ENCODE measurements at places on chromosomes 7 and 10.

- DNase-seq = no peak
These were observed 667.7 kb downstream of the SUGCT start for GRCh38 chr7:40802497-40802896.

DNA sequence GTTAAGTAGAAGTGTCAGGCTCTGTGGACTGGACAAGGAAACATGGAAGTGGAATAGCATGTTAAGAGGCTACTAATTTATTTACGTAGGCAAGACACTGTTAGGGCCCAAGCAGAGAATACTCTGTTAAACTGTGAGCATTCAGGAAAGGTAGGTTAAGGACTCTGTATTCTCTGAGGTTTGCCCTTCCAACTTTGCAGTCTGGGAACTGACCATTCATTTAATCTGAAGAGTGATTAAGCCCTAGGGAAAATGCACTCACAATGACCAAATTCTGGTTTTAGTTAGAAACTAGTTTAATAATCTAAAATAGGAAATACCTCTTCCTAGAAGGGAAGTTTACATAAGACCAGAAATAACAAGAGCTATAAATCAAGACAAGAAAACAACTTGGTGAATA is 266.6 kb downstream of the SUGCT start:
- no peak for DNase-seq

DNA sequence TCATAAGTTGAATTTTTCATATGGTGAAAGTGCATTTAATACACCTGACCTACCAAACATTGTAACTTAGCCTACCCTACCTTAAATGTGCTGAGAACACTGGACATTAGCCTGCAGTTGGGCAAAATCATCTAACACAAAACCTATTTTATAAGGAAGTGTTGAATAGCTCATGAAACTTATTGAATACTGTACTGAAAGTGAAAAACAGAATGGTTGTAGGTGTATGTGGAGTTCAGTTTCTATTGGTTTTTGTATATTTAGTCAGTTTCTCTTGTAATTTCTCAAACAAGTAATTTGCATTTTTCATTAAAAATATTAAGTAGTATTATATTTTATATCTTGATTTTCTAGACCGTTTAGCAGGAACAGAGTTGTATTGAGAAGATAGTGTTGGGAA is 15.3 kb downstream of the CCDC7 start:
- DNase-seq = no peak

DNA sequence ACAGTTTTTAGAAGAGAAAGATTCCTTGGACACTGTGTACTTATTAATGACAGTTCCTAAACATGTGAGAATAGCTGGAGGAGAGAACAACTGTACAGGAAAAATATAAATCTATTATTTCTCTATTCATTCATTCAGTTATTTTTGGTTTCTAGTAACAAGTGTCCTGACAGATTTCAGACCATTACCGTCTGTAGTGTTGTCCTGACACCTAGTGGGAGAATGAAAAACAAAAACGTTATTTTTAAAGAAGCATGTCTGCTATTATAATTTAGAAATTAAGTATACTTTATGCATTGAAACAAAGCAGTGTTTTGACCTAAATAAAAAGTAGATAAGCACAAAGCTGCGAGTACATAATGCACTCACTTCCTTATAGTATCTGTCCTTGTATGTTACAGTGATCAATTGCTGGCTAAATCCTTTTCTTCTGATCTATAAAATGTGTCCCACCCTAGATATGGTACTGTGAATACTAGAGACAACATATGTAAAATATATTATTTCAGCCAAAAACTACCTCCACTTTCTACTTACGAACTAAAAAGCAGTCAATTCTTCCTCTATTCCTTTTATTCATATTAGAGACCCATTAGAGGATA is 575.6 kb downstream of the ARL4A start:
- DNase-seq = no peak

- DNase-seq = no peak
These were observed 327.4 kb downstream of the SORCS1 start for GRCh38 chr10:106836933-106837663.

GRCh38 chr10:108360187-108360586 is 1195.7 kb upstream of the SORCS1 start:
- DNase-seq = no peak

DNA sequence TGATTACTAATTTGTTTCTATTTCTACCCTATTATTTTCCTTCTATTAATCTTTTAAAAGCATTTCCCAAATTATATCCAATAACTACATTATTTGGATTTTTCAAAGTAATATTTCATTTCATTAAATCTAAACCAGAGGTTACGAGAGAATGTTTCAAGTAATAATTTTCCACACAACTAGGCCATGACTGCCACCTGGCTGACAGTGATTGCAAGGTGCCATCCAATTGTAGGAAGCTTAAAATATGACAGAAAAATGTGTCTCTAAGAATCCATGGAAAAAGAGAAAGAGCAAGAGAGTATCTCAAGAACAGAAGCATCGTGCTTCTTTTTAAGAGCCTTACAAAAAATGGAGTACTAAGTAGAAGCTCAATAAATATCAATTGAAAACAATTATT is 48.7 kb downstream of the TPK1 start:
- no peak for DNase-seq

DNA sequence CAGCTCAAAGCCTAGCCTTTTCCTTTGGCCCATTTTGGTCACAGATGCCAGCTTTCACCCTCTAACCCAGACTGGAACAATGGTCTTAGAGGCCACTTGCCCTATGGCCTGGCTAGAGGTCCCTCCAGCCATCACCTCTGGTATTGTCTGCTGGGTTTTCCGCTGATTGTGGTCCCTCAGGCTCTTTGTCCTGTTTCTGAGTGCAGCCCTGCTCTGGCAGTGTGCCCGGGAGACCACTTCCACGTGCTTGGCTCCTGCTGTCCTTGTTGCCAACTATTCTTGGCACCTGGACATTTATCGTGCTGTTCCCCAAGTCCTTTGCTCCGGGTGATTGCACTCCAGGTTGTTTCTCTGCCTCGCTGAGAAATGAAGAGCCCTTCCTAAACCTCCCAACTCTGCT is 53.3 kb upstream of the FAM180A start:
- DNase-seq = no peak

DNA sequence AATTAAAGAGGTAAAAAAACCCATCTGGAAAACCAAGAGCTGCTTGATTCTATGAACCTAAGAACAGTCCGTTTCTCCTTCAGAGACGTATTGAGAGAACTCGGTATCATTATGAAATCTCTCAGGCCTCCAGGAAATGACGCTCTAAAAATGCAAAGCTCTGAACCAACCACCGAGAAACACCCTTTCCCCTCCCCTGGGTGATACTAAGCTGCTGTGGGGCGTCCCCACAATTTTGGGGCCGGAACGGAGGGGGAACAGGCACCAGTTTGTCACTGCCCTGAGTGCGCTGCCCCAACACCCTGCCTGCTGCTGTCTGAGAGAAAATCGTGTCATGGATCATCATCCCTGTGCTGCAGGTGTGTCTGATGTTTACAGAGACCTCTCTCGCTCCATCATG is 509.5 kb downstream of the DNAJB6 start:
- DNase-seq = no peak

- DNase-seq = no peak
These were observed 98.2 kb upstream of the BMPER start for GRCh38 chr7:33807155-33807530.

DNA sequence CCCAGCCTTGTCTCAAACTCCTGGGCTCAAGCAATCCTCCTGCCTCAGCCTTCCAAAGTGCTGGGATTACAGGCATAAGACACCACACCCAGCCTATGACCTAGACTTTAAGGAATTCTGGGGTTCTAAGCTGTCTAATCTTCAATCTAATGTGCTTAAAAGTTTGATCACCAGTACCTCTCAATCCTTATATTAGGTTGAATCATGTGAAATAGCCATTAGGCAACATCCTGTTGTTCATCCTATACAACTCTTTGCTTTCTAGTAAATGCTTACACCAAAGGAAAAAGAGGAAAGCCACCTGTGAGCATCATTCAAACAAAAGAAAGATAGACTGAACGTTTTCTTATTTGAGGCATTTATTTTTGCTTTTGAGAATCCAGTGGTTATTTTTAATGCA is 56.0 kb downstream of the ATOH7 start:
- no peak for DNase-seq

DNA sequence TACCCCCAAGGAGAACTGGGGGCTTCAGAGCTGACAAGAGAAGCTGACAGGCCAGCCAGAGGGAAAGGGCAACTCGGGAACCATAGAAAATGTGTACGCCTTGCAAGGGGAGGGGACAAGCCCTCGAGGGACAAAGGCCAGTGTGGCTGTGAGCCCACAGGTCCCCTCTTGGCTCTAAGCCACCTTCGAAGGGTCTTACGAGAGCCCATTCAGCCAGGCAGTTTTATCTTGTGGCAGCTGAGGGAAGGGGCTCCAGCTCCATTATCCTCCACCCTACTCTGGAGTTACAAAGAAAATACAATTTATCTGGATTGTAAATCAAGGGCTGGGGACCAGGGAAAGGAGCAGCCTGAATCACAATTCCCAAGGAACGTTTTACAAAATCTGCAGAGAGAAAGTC is 159.5 kb upstream of the ZMIZ1 start:
- no peak for DNase-seq

DNA sequence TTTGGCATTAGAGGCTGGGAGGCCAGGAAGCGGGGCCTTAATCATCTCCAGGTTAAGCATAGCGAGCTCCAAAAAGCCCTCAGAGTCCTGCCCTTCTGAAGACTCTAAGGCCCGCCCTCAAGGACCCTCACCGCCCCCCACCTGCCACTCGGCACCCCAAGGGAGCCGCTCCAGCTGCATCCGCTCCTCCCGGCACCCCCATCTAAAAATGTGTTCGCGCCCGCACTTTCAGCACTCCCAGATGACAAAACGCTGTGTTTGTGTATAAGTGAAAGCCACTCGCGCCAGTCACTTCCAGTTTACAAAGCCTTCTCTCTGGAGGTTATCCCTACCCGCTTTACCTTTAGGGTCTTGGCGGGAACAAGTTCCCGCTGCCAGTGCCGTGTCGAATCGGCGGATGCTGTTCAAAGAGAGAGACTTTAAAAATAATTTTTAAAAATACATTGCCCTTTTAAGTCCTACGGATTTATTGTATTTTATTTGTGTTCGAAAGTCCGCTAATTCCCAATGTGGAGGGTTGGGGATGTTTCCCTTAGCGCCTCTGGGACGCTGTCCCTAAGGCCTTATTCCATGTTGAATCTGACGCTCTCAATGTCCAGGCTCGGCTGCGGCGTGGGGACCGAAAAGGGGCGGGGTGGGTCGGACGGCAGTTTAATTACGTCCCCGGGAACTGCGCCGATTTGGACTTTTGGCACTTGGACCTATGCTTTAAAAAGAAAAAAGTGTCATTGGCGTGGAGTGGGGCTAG is at the start of the genes DCLRE1A and NHLRC2:
DCLRE1A (minus strand) TSS at position 70 of the 748 bp plus-strand sequence. CDS start 900 bp downstream, outside the sequence.
NHLRC2 (plus strand) TSS at position 649 of the 748 bp plus-strand sequence. CDS start 212 bp downstream, outside the sequence.
- peak; percentile 69 for DNase-seq

GRCh38 chr10:21032587-21033319 is 135.6 kb upstream of the NEBL start:
- no peak for DNase-seq

DNA sequence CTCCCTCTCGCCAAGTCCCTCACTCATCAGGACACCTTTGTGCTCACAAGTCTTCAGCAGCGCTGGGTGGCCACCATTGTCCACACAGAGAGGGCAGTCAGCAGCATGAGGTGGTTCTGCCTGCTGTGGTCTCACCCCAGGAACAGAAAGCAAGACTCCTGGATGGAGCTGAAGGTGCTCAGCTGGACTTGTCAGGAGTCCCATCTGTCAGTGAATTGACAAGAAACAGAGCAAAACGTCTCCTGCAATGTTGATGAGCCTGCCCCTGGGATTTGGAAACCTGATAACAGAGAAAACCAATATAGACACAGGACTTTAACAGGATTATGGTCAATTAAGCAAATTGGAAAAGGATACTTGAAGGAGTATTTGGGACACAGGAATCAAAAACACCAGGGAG is 122.2 kb upstream of the PRSS58 start:
- no peak for DNase-seq
